ENCODE measurements at places on chromosomes 1 and 21.

- DNase-seq = no peak
Observed at GRCh38 chr1:202090994-202091393, 31.7 kb upstream of the GPR37L1 start.

DNA sequence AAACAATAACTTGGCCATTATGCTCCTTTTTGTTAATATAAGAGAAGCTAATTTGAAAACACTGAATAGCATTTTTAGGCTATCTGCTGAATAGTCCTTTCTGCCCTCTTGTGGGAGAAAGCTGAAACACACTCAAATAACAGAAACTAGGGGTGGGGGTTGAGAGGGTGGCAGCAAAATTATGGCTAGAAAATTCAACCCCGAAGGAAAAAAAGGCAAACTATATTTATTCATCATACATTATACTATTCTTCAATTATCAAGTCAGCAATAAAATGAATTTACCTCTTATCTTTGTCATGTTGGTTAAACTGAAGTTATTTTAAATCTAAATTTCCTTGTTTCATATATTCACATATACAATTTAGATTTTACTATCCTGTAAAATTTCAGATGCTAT lies 255.9 kb downstream of the FAF1 start:
- DNase-seq = no peak

DNA sequence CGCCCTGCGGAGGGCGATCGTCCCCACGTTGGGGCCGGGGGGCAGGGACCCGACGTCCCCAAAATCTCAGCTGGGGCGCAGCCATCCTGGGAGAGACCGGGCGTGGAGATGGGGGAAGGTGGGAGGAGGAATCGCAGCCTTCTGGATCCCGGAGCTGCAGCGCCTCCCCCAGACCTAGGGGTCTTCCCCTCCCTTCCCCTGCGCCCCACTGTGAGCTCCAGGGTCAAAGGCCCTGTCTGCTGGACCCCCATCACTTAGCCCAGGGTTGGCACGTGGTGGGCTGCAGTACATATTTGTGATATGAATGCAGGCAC lies 90.2 kb upstream of the VAMP3 start:
- DNase-seq = no peak

- DNase-seq = no peak
Observed at GRCh38 chr1:101221945-101222429, 14.8 kb upstream of the S1PR1 start.

DNA sequence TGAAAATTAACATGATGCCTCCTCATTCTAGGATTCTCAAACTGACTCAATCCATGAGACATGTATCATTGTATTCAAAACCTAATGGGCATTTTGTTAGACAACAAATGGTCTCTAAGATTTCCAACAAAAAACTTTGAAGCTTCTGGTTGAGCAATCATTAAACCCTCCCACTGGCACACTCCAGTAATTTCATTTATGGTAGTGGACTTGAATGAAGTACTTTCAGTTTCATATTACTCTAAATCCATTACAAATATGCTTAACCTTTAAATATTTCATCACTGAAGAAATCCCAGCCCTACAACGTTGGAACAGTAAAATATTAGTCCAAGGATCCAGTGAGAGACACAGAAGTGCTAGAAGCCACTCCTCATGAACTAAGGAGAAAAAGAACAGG lies 43.5 kb downstream of the GBP6 start:
- no peak for DNase-seq

DNA sequence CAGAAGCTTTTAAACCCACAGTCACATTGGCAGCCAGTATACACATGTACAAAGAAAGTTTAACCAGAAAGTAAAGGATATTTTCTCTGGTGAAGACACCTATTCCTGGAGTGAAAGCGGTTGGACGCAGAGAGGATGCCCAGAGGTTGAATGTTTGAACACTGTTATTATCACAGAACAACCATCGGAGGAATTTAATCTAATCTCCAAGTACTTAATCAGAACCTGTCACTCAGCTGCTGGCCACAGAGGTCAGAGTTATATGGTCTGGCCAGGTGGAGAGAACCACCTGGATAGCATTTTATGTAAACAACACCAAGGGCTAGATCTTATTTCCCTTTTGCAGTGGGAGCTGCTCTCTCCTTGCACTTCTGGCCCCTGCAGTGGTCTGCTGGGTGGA lies 29.4 kb downstream of the SPATA46 start:
- no peak for DNase-seq

DNA sequence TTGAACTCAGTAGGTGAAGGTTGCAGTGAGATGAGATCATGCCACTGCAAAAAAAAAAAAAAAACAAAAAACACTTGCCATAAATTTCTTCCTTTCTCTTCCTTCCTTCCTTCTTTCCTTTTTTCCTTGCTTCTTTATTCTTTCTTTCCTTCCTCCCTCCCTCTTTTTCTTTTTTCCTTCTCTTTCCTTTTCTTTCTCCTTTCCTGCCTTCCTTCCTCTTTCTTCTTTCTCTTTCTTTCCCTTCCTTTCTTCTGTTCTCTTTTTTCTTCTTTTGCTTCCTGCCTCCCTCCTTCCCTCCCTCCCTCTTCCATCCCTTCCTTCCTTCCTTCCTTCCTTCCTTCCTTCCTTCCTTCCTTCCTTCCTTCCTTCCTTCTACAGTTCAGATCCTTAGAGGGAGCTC lies 71.2 kb downstream of the LYPLAL1 start:
- no peak for DNase-seq
